Astrocyte (in vitro differentiated cells and primary cell): ENCODE measurements at places on chromosomes 1 and 21. TPM values are rescaled to one million over a fixed set of nuclear protein-coding genes. Genes with fewer than 3 reads are reported as not detected.
A peak's percentile ranks its signal among the peaks of the same experiment; 100 is the strongest.

DNA sequence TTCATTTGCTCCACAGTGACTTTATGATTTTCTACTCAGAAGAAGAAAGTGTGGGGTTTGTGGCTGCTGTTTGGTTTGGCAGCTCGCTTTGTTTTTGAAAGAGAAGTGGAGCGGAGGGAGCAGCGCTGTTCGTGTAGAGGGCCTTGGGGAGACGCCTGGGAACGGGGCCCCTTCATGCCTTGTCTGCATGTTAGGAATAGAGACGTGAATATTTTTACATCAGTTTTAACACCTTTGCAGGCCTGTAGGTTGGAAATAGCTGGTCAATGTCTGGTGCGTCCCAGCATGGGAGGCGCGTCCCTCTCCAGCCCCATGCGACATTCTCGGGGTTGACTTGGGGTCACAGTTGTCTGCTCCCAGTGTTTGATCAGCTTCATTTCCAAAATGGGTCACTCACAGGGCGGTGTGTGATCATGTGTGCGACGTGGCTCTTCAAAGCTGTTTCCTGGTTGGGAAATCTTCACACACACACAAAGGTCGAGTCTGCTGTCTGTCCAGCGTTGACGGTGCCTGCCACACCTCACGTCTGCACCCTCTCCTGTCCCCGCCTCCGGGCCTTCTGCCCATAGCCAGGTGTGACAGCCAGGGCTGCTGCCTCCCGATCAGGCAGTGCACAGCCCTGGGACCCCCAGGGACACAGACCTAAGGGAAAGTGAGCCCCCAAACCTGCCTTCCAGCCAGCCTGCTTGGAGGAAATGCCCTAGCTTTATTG, 149.2 kb downstream of the PSMG1 start:
- no peak for DNase-seq
- H3K27ac ChIP-seq = no peak overlapping the region
- H3K4me3 ChIP-seq = no peak overlapping the region
- no peaks in the 10 kb centered on the region for H3K27me3 ChIP-seq

DNA sequence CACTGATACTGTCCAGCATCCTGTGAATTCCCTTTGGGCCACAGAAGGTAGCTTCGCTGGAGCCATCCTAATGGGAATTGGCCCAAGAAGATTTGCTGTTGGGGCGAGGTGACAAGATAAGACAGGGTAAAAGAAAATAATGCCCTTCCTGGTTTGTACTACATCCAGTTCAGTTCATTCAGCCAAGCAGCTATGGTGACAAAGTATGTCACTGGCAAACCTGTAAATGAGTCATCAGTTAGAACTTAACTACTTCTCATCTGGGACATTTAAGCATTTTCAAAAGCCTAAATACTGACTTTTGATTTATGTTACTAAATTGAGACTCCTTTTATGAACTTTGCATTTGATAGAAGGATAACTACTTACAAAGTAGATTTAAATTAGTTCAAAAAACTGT, 54.2 kb downstream of the WDR64 start:
- no peaks in the 10 kb centered on the region for H3K36me3 ChIP-seq
- no peak overlapping the region for H3K27ac ChIP-seq
- H3K4me3 ChIP-seq = no peak overlapping the region
- DNase-seq = peak; percentile 6
- H3K4me1 ChIP-seq = peaks cover 4% of the 10 kb centered on the region

DNA sequence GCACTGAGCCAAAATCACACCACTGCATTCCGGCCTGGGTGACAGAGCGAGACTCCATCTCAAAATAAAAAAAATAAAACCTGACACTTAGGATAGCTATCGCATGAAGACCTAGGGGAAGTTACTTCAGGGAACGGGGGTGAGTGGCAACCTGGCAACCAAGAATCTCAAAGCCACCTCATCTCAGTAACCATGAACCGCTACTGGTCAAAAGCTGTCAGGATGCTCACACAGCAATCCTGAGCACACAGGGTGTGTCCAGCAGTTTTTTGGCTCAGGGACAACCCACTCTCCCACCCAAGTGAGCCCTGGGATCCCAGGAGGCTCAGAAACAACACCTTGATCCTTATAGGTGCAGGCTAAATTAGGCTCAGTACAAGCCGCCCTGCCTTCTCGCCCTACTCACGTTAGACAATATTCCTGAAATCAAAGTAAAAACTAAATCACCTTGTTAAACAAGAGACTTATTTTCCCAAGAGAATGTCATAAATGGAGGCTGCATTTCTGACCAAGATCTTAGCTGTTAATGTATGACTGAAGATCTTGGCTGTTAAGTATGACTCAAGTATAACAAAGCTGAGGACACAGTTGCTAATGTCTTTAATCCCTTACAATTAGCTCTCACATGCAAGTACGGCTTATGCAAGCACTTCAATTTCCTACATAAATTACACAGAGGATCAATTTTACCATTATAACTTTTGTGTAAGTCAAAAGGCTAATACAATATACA, 48.3 kb upstream of the NADK start:
- H3K36me3 ChIP-seq = peaks cover 28% of the 10 kb centered on the region
- peak overlapping the region; percentile 57 for H3K27ac ChIP-seq
- H3K27me3 ChIP-seq = no peaks in the 10 kb centered on the region
- DNase-seq = peak; percentile 29
- H3K4me1 ChIP-seq = peaks cover 16% of the 10 kb centered on the region
- H3K4me3 ChIP-seq = no peak overlapping the region

GRCh38 chr1:235864931-235865525, 1.7 kb downstream of the LYST start:
- H3K4me1 ChIP-seq = peaks cover 10% of the 10 kb centered on the region
- no peak overlapping the region for H3K4me3 ChIP-seq
- H3K36me3 ChIP-seq = no peaks in the 10 kb centered on the region
- DNase-seq = no peak
- no peak overlapping the region for H3K27ac ChIP-seq
- no peaks in the 10 kb centered on the region for H3K27me3 ChIP-seq

The SLX9 gene
- 26.0 and 38.8 TPM in 2 replicates for total RNA-seq

GRCh38 chr1:163069142-163069541, at the start of gene RGS4:
RGS4 (plus strand) TSS chr1:163069361; CDS start chr1:163069485, 124 bp downstream.
- peaks cover 22% of the 10 kb centered on the region for H3K4me1 ChIP-seq
- H3K27me3 ChIP-seq = no peaks in the 10 kb centered on the region
- H3K36me3 ChIP-seq = peaks cover 19% of the 10 kb centered on the region
- peak within 1 kb of the TSS; percentile 87 for H3K4me3 ChIP-seq
- peak; percentile 95 for DNase-seq
